ENCODE measurements at places on chromosomes 3 and 15.
A peak's percentile ranks its signal among the peaks of the same experiment; 100 is the strongest.

DNA sequence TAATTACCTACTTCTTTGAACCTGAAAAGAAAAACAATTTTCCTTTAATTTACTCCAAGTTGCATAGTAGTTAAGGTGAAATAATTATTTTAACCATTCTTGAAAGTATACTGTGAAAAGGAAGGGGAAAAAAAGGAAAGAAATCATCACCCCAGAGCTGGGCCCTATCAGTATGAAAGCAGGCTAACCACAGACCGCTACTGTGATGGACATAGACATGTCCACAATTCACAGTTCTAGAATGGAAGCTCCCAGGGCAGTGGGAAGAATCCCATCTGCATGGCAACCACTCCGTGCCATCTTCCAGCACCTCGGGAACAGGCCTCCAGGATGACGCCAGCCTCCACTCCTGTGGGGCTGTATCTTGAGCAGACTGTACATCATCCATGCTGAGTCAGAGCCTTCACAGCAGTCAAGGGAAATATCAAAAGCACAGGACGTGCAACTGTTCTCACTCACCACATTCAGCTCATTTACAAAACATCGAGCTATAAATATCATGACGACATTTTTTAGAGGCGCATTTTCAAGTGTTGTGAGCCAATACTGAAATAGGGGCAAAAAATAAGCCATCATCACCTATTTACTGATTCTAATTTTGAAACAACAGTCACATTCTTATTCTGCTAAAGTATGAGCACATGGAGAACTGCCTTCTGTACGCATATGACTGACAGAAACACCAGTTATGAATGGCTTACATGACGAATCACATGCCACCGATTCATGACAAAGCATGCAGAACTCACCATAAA lies 119.7 kb downstream of the SNRK start:
- no peak for DNase-seq
- no peak overlapping the region for H3K27ac ChIP-seq
- no peaks in the 10 kb centered on the region for H3K27me3 ChIP-seq
- no peaks in the 10 kb centered on the region for H3K36me3 ChIP-seq
- no peak overlapping the region for H3K4me3 ChIP-seq

DNA sequence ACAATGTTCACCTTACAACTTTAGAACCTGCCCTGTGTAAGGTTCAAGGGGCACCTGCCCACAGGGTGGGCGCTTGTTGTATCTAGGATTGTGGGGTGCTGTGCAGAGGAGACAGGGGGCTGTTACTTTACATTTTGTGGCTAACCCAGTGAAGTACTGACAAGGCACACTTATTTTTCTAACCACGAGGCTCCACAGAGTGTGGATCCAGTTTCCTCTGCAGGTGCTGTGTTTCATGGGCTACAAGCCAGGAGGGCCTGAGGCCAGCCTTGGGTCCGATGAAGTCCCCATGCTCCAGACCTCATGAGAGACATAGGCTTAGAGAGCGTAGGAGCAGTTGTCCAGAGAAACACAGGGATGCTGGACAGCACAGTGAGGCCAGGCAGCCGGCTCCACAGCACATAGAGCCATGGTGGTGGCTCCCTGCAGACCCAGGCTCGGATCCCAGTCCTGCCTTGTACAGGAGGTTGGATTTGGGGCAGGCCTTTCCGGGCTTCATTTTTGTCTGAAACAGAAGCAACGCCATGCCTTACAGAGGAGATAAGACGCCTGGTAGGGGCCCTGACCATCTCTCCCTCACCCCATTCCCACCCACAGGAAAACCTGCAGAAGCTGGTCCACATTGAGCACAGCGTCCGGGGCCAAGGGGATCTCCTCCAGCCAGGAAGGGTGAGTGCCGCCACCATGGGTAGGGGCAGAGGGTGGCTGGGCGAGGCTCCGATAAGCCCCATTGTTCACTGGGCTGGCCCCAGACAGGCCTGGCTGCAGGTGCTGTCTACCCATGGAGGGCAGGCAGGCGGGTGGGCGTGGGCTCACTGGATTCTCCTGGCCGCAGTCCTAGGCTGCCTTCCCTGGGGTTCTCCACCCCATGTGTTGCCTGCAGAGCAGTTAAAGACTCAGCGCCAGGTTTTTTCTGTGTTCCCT lies 40.1 kb upstream of the NR2C2 start:
- H3K4me1 ChIP-seq: no peaks in the 10 kb centered on the region
- DNase-seq: no peak

- H3K27me3 ChIP-seq: no peaks in the 10 kb centered on the region
- DNase-seq: peak; percentile 41
- peaks cover 56% of the 10 kb centered on the region for H3K4me1 ChIP-seq
- H3K36me3 ChIP-seq: no peaks in the 10 kb centered on the region
- peak overlapping the region; percentile 87 for H3K4me3 ChIP-seq
- peak overlapping the region; percentile 99 for H3K27ac ChIP-seq
Measured at GRCh38 chr15:92809880-92810361, 90.2 kb upstream of the CHD2 start.

DNA sequence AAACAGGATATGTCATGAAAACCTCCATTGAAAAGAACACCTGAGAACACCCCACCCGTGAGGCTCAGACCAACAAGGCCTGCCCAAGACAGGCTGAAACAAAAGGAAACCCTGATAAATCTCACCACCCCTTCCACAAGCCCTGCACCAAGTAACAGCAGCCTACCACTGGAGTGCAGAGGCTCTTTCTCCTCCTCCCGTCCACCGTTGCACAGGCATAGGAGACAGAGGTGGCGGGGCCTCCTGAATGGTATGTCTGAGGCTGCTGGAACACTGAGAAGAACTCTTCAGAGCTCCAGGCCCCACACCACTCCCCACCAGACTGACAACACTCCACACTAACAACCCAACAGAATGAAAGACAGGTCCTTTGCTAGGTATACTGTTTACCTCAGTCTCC lies 21.4 kb downstream of the CHDH start:
- H3K4me3 ChIP-seq: no peak overlapping the region
- no peaks in the 10 kb centered on the region for H3K36me3 ChIP-seq
- no peaks in the 10 kb centered on the region for H3K4me1 ChIP-seq
- DNase-seq: no peak
- H3K27ac ChIP-seq: no peak overlapping the region

- no peak overlapping the region for H3K27ac ChIP-seq
- H3K4me1 ChIP-seq: no peaks in the 10 kb centered on the region
- no peak overlapping the region for H3K4me3 ChIP-seq
- H3K36me3 ChIP-seq: peaks cover 9% of the 10 kb centered on the region
Measured at GRCh38 chr15:35466476-35466875, 79.5 kb downstream of the DPH6 start.

DNA sequence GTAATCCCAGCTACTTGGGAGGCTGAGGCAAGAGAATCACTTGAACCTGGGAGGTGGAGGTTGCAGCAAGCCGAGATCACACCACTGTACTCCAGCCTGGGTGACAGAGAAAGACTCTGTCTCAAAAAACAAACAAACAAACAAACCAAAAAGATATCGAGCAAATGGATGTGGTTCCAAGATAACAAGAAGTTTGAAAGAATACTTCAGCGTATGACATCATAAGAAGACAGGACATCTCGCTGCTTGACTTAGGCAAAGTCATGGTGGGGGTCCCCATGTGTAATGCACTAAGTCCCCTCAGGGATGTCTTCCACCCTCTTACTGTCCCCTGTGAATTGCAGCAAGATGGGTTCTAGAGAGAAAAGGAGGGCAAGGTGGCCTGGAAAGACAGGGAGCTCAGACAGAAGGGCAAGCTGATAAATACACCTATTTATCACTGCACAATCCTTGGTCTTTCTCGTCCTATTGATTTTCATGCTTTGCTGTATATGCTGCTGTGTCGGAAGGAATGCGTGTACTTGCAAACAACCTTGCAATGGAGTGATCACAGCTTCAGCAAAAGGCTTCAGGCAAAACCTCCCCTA lies 115.0 kb downstream of the BDH1 start:
- H3K4me1 ChIP-seq: peaks cover 7% of the 10 kb centered on the region
- H3K4me3 ChIP-seq: no peak overlapping the region
- H3K27me3 ChIP-seq: peaks cover 6% of the 10 kb centered on the region
- H3K36me3 ChIP-seq: no peaks in the 10 kb centered on the region
- no peak overlapping the region for H3K27ac ChIP-seq

- DNase-seq: no peak
- no peaks in the 10 kb centered on the region for H3K36me3 ChIP-seq
- peak overlapping the region; percentile 13 for H3K27ac ChIP-seq
- no peaks in the 10 kb centered on the region for H3K27me3 ChIP-seq
Measured at GRCh38 chr15:43911235-43911781, 84.5 kb downstream of the WDR76 start.

GRCh38 chr15:49984436-49984835 lies 134.6 kb downstream of the ATP8B4 start:
- peaks cover 3% of the 10 kb centered on the region for H3K27me3 ChIP-seq
- no peak overlapping the region for H3K27ac ChIP-seq
- H3K36me3 ChIP-seq: no peaks in the 10 kb centered on the region
- H3K4me1 ChIP-seq: no peaks in the 10 kb centered on the region
- H3K4me3 ChIP-seq: no peak overlapping the region
- DNase-seq: no peak

DNA sequence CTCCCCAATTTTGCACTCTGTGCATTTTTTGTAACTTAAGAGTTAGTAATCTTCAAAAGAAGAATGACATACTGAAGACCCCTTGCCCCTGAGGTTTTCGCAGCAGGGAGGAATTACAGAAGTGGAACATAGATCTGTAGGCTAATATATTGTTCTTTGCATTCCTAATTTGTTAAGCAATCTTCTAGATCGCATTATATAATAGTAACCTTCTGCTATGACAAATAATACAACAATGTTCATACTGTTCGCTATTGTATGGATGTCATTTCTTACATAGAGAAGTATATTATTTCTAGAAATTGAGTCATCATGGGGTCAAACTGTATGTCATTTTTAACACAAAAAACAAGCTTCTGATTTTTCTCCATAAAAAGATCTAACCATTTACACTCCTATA lies 95.8 kb upstream of the TGFBR2 start:
- no peaks in the 10 kb centered on the region for H3K36me3 ChIP-seq
- no peak for DNase-seq
- H3K4me1 ChIP-seq: peaks cover 14% of the 10 kb centered on the region
- H3K4me3 ChIP-seq: no peak overlapping the region

- no peaks in the 10 kb centered on the region for H3K27me3 ChIP-seq
- H3K36me3 ChIP-seq: no peaks in the 10 kb centered on the region
- peaks cover 3% of the 10 kb centered on the region for H3K4me1 ChIP-seq
- DNase-seq: no peak
- H3K4me3 ChIP-seq: no peak overlapping the region
- H3K27ac ChIP-seq: no peak overlapping the region
Measured at GRCh38 chr15:100726421-100727190, 124.2 kb downstream of the ASB7 start.

- H3K4me1 ChIP-seq: peaks cover 17% of the 10 kb centered on the region
- no peaks in the 10 kb centered on the region for H3K27me3 ChIP-seq
- no peaks in the 10 kb centered on the region for H3K36me3 ChIP-seq
Measured at GRCh38 chr15:77380033-77380432, 39.9 kb downstream of the PEAK1 start.

GRCh38 chr3:159277814-159278213 lies 476.0 kb downstream of the MFSD1 start:
- no peaks in the 10 kb centered on the region for H3K4me1 ChIP-seq
- no peak overlapping the region for H3K27ac ChIP-seq
- no peaks in the 10 kb centered on the region for H3K27me3 ChIP-seq

DNA sequence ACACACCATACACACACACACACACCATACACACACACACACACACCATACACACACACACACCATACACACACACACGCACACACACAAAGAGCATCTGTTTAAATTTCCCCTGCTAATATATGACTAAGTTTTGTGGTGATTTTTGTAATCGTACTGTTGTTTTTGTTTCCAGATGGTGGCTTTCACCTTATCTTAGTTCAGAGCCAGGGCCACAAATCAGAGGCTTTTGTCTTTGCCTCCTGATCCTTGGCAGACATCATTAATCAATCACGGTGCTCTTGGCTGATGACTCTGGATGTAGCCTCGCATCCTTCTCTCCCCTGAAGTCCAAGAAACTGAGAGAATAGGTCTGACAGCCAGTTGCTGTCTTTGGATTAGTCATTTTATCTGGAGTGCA lies 52.1 kb downstream of the EDEM1 start:
- H3K27ac ChIP-seq: no peak overlapping the region
- H3K27me3 ChIP-seq: no peaks in the 10 kb centered on the region
- H3K36me3 ChIP-seq: no peaks in the 10 kb centered on the region
- DNase-seq: no peak
- H3K4me1 ChIP-seq: peaks cover 5% of the 10 kb centered on the region

GRCh38 chr3:123405021-123405420 lies 43.9 kb downstream of the ADCY5 start:
- H3K27ac ChIP-seq: no peak overlapping the region
- no peak for DNase-seq
- no peaks in the 10 kb centered on the region for H3K4me1 ChIP-seq
- no peaks in the 10 kb centered on the region for H3K27me3 ChIP-seq

DNA sequence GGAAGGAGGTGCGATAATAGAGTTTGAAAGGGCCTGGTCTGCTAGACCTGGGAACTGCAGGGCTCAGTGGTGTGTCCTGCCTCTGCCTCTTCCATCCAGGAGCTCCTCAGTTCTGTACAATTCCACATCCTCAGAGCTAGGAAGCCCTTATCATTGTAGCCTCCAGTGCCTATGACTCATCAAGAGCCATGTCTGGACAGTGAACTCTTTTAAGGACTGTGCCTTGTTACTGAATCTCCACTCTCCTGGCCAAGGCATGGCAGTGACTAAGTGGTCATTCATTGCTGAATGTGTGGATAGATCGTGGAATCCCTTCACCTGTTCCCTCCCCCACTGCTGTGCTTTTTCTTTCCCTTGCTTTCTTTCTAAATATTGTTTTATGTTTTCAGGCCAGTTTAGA lies 2.9 kb downstream of the TIMP4 start:
- H3K27ac ChIP-seq: no peak overlapping the region
- peaks cover 14% of the 10 kb centered on the region for H3K4me1 ChIP-seq
- DNase-seq: no peak
- no peak overlapping the region for H3K4me3 ChIP-seq
- no peaks in the 10 kb centered on the region for H3K36me3 ChIP-seq

GRCh38 chr15:32888221-32888761 lies 170.5 kb downstream of the GREM1 start:
- H3K36me3 ChIP-seq: no peaks in the 10 kb centered on the region
- H3K4me3 ChIP-seq: no peak overlapping the region
- H3K4me1 ChIP-seq: no peaks in the 10 kb centered on the region
- H3K27me3 ChIP-seq: no peaks in the 10 kb centered on the region

GRCh38 chr3:126194713-126195305 lies 14.4 kb upstream of the ALDH1L1 start:
- peaks cover 4% of the 10 kb centered on the region for H3K36me3 ChIP-seq
- H3K4me1 ChIP-seq: no peaks in the 10 kb centered on the region
- no peak for DNase-seq
- no peak overlapping the region for H3K4me3 ChIP-seq

DNA sequence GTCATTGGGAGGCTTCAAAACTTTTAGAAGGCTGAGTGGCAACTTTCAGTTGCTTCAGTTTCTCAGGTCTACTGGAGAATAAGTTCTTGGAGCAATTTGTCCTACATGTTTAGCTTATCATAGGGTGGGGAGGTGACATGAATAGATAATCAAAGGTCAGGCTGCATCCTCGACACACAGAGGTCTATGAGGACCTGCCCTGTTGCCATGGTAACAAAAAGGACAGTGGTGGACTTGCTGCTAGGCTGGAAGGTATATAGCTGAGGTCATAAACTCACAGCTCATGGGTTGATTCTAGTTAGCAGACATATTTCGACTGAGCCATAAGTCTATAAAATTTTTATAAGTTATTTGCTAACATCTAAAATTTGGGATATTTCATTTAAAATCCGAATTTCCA lies 267.0 kb downstream of the THRB start:
- no peak overlapping the region for H3K4me3 ChIP-seq
- H3K4me1 ChIP-seq: peaks cover 2% of the 10 kb centered on the region
- DNase-seq: no peak
- H3K36me3 ChIP-seq: no peaks in the 10 kb centered on the region
- H3K27me3 ChIP-seq: no peaks in the 10 kb centered on the region

GRCh38 chr3:151443583-151443982 lies 17.3 kb downstream of the IGSF10 start:
- H3K4me3 ChIP-seq: no peak overlapping the region
- H3K36me3 ChIP-seq: no peaks in the 10 kb centered on the region
- peaks cover 4% of the 10 kb centered on the region for H3K27me3 ChIP-seq
